ENCODE measurements at places on chromosomes 2 and 18.
A peak's percentile ranks its signal among the peaks of the same experiment; 100 is the strongest.

DNA sequence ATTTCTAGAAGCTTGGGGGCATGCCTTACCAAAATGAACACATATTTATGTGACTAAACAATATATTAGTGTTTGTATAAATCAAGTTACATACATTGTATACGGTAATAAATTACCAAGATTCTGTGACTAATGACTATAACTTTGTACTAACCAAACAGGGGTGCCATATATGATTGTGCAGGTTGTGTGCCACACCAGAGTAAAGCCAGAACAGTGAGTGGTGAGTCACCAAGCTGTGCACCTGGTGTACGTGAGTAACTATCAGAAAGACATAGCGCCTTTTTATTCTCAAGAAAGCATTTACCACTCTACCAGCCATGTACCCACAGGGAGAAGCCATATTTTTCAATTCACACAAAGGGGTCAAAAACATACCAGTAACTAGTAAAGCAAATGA is 453.2 kb upstream of the PIK3C3 start:
- DNase-seq: no peak

- DNase-seq: no peak
Observed at GRCh38 chr2:32485399-32485798, 128.6 kb downstream of the BIRC6 start.

GRCh38 chr2:10449486-10449831 is 1.3 kb upstream of the ODC1 start:
- DNase-seq: no peak

DNA sequence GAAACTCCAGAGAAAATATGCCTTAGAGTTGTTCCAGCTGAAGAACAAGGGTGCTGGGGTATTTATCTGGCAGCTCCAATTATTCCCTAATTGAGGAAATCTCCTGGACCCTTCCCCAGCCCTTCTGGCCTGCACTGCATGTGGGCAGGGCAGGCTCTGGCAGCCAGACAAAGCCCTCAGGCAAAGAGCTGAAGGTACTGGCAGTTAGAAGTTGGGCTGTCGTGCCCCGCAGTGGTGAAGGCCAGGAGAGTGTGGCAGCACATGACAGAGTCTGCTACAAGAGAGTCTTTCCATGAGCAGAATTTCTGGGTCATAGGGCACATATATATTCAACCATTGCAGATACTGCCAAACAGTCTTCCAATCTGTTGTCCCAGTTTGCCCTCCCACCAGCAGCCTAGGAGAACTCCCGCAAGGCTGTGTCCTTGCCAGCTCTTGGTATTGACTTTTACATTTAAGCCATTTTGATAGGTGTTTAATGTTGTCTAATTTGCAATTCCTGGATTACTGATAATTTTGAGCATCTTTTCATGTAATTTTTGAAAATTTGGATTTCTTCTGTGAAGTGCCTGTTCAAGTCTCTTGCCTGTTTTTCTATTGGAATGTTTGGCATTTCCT is 26.6 kb downstream of the ONECUT2 start:
- DNase-seq: no peak

- DNase-seq: no peak
Observed at GRCh38 chr2:8098476-8099266, 583.2 kb upstream of the ID2 start.

GRCh38 chr2:73984922-73985307 is 205 bp downstream of the TET3 start:
- DNase-seq: no peak

DNA sequence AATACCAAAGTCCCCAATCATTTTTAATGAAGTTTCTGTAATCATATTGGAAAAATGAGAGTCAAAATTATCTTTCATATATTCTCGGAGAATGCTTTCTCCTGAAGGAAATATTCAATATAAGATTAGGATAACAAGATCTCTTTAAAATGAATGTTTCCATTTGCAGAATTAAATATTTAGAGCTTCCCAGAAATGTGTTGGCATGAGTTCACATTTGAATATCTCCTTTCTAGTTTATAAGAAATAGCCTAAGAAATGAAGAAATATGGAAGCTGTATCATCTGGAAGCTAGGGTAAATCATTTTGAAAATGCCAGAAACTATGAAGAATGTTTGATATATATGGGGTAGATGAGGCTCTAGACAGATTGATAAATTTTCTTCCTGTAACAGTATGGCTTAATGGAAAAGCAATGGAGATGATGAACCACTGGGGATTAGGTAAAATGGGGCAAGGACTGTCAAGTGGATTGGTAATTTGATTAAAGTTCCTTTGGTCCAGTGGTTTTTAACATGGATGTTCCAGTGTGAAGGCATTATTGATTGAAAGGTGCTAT is 184.6 kb upstream of the ZNF804A start:
- DNase-seq: no peak

DNA sequence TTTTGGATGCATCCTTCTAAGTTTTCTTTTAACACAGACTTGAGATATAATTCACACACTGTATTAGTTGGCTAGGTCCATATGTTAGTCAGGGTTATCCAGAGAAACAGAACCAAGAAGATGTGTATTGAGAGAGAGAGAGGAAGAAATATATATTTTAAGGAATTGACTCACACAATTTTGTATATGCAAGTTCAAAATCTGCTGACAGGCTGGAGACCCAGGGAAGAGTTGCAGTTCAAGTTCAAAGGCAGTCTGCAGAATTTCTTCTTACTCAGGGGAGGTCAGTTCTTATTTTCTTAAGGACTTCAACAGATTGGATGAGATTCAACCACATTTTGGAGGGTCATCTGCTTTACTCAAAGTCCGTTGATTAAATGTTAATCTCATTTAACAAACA is 23.0 kb upstream of the MRO start:
- no peak for DNase-seq

DNA sequence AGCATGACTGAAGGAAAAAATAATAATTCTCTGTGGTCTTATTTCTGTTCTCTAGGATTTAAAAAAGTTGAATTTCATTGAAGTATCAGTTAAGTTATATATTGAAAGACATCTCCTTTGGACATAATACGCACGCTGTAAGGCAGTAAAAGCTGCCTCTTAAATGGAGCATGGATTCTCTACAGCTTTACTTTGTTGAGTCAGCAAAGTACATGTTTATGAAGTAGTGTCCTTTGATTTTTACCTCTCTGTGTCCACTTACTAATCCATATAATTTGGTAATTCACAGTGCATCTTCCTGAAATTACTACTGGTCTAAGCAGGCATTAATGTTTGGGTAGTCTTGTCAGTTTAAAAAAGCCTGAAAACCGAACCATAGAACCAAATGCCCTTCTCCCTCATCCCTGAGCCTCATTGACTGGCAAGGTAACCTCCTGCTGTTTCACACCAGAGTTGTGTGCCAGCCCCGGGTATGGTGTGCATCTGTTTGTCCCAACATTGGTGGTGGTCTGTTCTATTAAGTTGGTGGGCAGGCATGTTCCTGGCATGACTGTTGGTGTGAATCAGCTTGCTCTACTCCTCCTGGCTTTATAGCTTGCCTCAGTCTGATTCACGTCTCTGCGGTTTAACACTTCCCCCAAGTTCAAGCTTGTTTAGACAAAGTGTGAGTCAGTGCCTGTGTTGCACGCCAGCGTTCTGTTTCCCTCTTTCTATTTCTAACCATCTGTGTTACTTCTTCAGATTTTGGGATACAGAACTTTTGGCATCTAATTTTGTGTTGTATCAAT is 71.0 kb upstream of the ITM2C start:
- peak; percentile 97 for DNase-seq

DNA sequence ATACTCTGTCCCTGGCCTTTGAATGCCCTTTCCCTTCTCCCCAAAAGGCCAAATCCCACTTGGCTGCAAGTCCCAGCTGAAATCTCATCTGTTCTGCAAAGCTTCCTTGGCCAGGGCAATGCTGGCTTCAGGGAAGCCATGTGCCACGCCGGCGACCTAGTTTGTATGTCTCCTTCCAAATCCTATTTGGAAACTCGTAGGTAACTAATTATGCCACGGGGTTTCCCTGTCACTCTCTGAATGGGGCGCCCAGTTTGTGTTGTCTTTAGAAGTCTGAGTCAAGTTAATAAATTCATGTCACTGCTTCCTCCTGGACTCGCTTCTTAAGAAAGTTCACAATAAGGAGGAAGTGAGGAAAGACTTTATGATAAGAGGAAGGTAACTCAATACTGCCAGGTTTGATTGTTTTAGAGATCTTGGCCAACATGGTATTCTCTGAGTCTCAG is 19.1 kb downstream of the FHL2 start:
- DNase-seq: no peak

DNA sequence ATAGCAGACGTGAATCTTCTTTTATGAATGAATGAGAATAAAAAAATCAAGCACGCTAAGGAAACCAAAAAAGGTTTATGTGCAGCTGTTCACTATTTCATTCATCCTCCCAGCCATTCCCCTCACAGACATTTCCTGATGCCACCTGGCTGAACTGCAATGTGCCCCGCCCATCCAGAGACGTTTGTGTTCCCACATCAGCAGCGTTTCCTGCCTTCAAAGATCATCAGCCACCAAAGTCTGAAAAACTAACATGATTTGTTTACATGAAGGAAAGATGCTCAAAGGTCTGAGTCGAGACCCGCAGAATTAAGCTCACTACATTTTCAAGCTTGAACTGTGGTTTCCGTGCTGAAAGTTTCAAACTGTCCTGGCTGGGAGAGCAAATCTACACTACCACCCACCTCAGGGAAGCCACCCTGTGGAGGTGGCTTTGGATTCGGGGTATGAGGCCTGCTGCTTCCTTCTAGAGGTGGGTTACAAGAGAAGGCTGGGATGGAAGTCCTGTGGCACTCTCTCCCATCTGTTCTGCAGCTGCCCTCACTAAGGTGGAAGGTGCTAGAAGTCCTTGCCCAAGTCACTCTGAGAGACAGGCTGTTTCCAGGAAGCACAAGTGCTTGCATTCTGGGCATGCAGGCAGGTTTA is 201.3 kb upstream of the OSR1 start:
- no peak for DNase-seq

DNA sequence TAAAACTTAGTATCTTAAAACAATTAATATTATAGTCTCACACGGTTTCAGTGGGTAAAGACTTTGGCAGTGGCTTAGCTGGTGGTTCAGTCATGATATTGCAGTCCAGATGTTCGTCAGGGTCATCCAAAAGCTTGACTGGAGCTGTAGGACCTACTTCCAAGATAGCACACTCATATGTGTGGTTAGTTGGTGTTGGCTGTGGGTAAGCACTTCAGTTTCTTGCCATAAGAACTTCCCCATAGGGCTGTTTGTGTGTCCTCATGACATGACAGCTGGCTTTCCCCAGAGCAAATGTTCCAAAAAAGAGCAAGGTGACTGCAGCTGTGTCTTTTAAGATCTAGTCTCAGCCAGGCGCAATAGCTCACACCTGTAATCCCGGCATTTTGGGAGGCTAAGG is 48.5 kb upstream of the EPC2 start:
- no peak for DNase-seq

DNA sequence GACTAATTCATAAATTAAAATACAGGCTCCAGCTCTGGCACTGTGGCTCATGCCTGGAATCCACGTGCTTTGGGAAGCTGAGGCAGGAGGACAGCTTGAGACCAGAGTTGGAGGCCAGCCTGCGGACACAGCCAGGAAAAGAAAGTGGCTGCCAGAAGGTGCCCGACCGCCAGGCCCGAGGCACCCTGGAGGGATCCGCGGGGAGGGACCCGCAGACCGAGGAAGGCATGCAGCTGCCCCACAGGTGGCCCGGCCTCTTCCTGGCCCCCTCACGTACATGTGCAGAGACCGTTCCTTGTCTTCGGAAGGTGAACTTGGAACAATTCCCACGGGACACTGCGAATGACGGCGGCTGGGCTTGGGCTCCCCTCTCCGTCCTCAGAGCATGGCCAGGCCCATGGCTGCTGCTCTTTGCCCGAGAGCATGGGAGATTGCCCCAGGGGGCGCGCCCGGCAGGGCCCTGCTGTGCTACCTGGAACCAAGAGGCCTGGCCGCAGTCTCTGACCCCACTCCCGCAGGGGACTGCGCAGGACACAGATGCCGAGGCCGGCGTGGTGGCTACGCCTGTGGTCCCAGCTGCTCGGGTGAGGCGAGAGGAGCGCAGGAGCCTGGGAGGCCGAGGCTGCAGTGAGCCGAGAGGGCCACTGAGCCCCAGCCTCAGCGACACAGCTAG is 55.6 kb upstream of the IMP4 start:
- DNase-seq: no peak

GRCh38 chr2:120915670-120916069 is 180.0 kb downstream of the GLI2 start:
- DNase-seq: peak; percentile 80

- peak; percentile 65 for DNase-seq
Observed at GRCh38 chr2:127324635-127325034, 30.7 kb upstream of the ERCC3 start.

- no peak for DNase-seq
Observed at GRCh38 chr2:100240386-100240785, 81.9 kb downstream of the LONRF2 start.

- DNase-seq: peak; percentile 69
Observed at GRCh38 chr2:70978341-70979179, at the start of gene ANKRD53. Gene ANKRD53, plus strand, starts transcription at chr2:70978630. Its CDS starts 16 bp downstream, at chr2:70978646.

DNA sequence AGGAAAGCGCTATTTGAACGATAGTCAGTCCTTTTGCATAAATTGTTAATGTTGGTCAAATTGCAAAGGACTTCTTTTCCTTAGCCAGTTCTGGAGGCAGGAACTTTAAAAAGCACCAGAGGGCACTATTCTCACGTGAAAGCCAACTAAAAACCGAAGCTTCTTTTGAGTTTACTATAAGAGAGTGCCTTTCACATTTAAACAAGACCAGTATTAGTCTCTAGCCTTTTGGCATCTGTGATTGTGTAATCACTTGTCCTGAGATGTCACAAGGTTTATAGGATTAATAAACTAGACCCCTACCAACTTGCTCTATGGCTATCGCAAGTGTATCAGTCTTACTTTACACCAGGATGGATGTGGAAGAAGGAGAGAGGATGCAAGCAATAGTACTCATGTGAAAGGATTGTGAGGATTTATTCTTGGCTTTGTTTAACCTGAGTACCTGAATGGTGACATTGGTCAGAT is 14.4 kb upstream of the STAT4 start:
- peak; percentile 74 for DNase-seq

GRCh38 chr2:63780518-63781155 is 61.1 kb upstream of the UGP2 start:
- peak; percentile 46 for DNase-seq

DNA sequence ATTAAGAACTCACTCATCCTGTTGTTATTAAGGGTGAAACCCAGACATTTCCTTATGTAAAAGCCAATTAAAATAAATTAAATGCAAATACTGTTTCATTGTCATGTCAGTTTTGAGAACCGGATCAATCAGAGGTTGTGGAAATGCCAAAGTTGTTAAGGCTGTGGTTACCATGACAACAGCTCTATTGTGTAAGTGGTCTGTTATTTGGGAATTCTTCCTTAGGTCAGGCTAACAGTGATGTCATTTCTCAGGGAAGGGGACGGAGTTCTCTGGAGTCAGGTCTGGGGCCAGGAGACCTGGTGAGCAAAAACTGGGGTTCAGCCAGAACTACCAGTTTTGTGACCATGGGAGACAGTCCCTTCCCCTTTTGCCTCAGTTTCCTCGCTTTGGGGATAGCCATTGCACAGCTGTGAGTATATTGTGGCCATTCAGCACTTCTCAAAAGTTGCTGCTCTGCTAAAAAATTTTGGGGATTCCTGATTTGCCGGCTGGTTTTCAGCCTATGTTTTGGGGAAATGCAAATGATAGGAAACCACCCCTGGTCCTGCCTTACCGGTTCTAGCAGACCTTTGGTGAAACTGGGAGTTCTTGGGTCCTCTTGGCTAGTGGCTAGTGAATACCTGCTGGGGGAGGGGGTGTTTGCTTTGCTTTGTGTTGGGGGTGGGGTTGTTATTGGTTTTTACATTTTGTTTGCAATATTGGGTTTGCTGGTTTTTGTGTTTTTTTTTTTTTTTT is 21.6 kb downstream of the HPCAL1 start:
- DNase-seq: peak; percentile 56

All from astrocyte of the hippocampus (primary cell).